EL (cell line): ENCODE measurements at places on chromosomes 12 and 14.

DNA sequence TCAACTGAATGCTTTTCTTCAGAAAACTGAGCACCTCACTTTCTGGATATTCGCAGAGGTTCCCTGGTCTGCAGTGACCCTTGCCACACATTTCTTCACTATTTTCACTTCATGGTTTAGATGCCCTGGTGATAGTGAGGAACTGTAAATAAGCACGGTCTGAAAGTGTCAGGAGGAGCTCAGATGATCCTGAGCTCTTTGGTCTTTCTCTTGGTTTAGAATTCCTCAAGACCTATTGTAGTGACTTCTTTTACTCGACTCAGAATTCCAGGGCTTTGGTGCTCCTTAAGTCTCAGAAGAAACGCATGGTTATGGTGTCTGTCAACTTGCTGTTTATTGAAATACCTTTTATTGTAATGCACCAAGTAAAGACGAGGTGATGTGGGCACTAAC is 84.0 kb downstream of the SAMD4A start:
- DNase-seq: no peak

DNA sequence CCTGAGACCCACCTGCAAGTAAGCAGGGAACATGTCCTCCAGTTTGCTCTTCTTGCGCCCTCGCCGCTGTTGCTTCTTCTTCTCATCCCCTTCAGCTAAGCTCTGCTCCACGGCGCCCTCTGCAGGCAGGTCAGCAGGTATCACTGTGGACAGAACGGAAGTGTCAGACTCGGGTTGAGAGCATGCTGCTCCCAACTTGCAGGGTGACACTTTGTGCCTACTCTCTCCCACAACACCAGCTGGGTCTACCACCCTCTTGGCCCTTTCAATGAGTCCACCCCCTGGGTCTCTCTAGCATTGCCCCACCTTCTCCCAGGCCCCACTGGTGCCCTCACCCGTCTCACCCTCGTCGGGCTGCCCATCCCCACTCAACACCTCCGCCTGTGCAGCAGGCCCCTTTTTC is 16.7 kb downstream of the KMT2D start:
- DNase-seq: peak; percentile 45

DNA sequence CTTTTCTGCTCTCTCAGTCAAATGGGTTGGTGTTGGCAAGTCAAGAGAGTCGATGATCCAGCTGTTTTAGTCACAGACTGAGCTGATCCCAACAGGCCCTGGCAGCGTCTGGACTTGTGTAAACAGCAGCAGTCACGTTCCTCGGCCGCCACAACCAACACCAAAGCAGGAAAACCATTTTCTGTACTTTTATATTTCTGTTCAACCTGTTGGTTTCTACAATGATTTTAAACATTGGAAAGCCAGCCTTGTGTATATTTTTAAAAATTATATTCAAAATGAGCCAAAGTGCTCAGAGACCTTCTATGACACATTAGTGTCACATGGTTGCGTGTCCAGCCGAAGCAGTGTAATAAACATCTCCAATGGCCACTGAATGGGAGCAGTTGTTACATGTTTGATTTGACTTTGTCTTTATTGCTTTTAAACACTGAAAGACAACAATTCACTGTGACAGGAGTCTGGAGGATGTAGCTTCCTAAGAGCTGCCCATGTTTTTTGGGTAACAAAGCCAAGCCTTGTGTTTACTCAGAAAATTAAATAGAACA is 5.9 kb upstream of the SIVA1 start:
- DNase-seq: no peak

GRCh38 chr12:1761857-1762256 is 58.5 kb upstream of the LRTM2 start:
- no peak for DNase-seq

DNA sequence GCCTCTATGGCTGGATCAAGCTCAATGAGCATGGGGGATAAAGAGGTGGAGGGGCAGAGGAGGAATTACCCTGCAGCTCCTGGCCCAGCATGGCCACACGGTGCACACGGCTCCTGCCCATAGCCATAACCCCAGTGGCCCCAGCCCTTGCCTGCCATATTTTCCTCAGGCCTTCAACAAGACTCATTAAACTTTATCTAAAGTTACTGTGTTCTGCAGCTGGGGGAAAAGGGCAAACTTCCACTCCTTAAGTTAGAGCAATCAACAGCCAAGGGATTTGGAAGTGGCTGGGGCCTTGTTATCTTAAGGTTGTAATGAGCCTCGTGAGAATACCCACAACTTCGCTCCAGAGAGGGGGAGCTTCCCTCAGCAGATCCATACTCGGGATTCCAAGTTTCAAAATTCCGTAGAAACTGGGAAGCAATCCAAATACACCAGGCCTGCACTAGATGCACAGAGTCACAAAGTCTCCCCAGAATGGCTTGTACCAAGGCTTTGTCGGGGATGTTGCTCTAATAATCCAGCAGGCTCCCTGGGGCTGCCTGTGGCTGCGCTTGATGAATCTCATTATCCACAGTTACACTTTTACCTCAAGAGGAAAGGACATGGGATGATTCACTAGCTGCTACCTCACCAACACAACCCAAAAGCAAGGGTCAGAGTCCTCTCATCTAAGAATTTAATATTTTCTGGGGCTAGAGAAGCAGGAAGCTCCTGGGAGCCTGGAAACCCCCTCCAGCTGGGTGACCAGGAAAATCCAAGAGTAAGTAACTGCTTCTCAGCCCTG is 13.0 kb upstream of the OR6J1 start:
- DNase-seq: no peak

DNA sequence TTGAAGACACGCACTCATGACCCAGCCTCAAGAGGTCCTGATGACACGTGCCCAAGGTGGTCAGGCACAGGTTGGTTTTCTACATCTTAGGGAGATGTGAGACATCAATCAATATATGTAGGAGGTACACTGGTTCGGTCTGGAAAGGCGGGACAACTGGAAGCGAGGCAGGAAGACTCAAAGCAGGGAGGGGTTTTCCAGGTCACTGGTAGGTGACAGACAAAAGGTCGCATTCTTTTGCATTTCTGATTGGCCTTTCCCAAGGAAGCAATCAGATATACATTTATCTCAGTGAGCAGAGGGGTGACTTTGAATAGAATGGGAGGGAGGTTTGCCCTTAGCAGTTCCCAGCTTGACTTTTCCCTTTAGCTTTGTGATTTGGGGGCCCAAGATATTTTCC is 38.6 kb downstream of the GLT1D1 start:
- no peak for DNase-seq

DNA sequence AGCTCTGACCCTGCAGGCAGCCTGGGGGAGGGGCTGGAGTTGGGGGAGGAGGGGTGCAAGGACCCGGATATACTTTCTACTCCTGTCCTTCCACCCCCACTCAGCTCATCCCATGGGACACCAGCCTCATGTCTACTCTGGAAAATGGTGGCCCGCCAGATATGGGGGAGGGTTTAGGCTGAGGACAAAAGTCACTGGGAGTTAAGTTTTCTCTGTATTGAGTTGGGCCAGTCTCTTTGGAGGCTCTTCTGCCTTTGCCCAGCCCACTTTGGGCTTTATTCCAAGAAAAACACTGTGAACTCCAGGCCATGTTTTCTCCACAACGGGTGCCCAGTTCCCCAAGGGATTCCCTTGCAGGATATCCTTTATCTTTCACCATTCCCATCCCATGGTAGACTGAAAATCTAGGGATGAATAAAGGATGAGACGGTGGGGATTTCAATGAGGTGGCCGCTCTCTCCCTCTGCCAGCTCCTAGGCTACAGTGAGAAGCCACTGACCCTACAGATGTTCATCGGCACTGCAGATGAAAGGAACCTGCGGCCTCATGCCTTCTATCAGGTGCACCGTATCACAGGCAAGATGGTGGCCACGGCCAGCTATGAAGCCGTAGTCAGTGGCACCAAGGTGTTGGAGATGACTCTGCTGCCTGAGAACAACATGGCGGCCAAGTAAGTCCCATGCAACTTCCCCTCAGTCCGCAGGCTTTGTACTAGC is 4.9 kb downstream of the NFATC4 start:
- peak; percentile 44 for DNase-seq
